ENCODE measurements at places on chromosomes 6 and 20.
A peak's percentile ranks its signal among the peaks of the same experiment; 100 is the strongest.

- no peak for DNase-seq
Measured at GRCh38 chr6:141963543-141964295, 169.0 kb upstream of the GJE1 start.

DNA sequence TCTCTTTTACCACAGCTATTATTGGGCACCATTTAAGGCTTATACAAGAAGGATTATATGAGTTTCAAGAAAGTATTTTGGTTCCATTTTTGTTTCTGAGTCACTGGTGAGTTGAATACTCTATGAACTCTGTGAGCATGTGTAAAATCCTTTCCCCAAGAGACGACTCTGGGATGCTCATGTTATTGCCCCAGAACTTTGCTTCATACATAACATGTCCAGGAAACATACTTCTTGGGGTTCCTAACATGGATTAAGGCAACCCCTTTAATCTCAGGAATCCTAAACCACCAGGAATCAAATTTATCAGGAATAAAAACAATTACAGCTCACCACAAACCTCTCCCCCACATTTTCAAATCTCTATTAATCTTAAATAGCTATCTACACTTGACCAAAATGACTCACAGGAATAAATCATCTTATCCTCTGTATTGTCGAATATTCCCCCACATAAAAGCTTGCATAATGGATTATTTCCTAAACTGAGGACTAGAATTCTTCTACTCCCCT, 117.5 kb upstream of the COL21A1 start:
- DNase-seq: no peak

GRCh38 chr20:9490161-9490560, 24.2 kb upstream of the LAMP5 start:
- no peak for DNase-seq

DNA sequence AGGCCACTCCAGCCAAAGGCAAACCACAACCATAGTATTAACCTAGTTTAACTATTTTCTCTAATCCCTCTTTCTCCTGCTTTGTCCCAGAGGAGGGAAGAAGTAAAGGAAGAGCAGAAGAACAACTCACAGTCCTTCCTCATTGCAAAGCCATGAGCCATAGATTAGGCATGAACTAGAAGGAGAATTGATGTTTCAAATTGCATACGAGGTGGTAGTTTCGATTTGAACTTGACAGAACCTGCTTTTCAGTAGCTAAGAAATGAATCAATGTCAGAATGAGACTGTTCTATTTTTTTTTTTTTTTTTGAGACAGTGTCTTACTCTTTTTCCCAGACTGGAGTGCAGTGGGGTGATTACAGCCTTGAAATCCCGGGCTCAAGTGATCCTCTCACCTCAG, 48.3 kb downstream of the PROKR2 start:
- DNase-seq: no peak

- DNase-seq: no peak
Measured at GRCh38 chr6:35596448-35597442, 84.0 kb upstream of the TULP1 start.

- no peak for DNase-seq
Measured at GRCh38 chr20:63230800-63231268, 4.9 kb upstream of the BIRC7 start.

DNA sequence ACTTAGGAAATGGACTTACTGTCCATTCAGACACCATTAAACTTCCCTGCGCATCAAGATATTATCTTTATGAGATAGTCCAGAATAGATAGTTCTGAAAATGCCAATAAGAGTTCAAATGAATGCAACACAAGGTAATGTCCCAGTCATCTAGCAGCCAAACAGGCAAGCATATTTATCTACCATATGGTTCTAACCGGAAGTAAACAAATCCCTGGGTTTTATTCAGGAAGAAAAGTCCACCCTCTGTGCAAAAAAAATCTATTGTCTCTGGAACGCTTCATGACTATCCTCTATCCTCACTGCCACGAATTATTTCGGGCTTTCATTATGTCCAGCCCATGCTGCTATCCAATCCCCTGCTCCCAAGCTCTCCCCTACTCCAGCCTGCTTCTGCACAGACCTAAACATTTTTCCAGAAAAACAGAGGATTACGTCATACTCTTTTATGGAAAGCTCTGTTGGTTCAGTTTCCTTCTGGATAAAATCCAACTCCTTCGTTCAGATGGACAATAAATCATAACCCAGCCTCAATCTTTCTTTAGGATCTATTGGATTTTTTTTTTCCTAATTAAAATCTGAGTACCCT, 11.4 kb downstream of the PPIL6 start:
- DNase-seq: no peak

- DNase-seq: no peak
Measured at GRCh38 chr20:36485286-36485685, 56.0 kb upstream of the MYL9 start.

DNA sequence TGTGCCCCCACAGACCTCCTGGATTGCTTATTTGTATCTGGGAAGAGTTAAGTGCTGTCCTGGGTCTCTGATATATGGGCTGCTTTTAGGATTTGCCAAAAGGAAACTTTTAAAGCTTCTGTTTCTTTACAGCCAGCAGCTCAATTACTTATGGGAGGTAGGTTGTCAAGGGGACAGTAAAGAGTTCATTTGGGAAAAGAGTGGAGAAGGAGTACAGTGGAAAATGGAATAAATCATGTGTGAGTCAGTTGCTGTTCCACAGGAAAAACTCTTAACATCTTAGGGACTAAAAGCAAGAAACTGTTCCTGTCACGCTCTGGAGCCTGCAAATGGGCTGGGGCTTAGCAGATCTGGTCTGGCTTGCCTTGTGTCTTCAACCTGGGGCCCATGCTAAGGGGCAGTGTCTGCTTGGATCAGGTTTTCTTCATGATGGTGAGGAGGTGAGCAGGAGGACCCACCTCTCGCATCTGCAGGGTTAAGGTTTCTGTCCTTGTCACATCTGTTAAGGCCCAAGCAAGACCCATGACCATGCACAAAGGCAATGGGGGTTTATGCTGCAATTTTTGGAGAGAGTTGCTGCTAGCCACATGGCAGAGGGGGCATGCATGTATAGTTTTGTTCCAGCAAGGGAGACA, 8.7 kb upstream of the CST1 start:
- no peak for DNase-seq

DNA sequence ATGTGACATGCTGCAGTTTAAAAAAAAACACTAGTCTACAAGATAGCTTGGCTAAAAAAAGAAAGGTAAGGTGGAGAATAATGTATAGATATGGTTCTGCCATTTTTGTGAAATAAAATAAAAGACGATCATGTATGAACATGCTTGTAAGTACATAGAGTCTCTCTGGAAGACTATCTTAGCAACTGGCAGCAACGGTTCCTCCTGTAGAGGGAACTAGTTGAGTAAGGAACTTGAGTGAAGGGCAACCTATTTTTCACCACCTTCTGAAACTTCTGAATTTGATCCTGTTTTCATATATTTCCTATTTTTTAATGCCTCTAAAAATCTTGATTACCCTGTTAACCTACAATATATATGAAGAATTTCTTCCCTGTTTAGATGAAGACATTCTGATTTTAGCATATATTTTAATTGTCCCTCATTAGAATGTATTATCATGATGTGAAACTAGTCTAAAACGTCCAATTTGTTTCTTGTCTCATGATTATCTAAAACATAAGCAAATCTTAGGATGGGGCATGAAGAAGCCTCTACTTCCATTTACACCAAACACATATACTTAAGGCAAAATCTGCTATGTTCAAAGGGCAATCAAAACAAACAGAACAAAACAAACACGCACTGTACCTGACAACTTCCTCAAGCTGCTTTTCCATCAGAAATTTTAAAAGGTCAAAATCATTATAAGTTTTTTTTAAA, 202.5 kb downstream of the ISM1 start:
- DNase-seq: no peak

- no peak for DNase-seq
Measured at GRCh38 chr6:167920165-167920564, 77.3 kb upstream of the KIF25 start.

- DNase-seq: no peak
Measured at GRCh38 chr6:150332939-150333584, 35.8 kb upstream of the IYD start.

- no peak for DNase-seq
Measured at GRCh38 chr6:166720856-166721255, 93.8 kb upstream of the RPS6KA2 start.

DNA sequence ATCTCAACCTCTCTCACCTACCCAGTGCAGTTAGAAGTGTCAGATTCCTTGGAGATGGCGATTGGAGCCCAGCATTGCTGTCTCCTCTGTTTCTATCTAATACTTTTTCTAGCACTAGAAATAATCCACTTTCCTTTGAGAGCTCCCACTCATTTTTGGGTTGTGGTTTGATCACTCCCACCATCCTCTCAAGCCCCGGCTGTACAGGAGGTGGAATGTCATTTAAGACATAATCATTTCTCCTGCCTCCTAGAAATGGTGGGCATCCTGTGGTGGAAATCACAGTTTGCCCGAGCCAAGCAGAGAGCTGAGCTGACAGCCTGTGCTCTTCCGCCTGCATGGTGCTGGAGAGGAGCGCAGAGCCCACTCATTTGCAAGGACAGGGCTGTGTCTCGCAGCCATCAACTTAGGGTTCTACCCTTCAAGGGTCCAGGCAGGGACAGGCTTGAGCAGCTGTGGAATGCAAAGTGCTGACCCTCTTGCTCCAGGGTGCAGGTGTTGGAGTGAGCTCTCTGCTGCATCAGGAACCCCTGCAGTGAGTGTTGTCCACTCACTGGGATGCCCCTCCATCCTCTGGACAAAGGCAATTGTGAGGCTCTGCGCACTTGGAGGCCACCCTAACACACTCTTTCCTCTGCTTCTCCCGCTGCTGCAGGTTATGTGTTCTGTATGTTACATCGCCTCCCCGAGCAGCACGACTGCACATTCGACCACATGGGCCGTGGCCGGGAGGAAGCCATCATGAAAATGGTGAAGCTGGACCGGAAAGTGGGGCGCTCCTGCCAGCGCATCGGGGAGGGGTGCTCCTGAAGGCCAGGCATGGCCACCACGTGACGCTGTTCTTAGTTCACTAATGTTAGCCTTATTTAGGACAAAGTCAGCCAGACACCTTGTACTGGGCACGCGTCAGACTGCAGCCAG, 332.3 kb downstream of the ZFAND3 start:
- no peak for DNase-seq

DNA sequence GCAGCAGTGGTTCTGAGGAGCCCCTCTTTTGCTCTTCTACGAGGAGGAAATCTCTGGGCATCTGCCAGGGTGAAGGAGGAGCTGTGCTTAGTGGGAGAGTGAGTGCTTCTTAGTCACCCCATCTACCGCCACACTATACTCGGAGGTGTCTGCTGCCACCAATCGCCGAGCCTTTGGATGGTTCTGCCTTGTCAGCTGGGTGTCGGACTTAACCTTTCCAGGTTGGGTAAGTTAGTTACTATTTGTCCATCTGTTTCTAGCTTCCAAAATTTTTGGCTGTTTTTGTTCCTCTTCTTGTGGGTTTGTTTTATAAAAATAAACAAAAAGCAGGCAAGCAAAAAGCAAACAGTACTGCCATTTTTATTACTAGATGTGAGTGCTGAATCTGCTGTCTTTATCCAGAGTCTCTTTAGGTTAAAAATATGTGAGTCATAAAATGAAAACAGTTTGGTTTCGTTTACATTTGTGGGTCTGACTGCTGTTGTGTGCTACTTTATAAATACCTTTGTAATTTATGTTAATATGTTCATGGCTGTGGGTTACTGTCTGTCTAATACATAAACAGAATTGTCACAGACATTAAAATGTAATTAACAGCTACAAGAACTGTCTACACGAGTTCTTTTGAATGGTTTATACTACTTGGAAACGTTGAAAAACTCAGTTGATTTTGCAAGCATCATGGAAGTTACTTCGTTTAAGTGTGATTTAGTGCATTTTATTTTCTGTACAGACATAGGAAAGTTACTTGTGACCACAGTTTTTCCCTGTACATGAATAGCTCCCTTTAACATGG, 89.2 kb downstream of the ARID1B start:
- peak; percentile 14 for DNase-seq

DNA sequence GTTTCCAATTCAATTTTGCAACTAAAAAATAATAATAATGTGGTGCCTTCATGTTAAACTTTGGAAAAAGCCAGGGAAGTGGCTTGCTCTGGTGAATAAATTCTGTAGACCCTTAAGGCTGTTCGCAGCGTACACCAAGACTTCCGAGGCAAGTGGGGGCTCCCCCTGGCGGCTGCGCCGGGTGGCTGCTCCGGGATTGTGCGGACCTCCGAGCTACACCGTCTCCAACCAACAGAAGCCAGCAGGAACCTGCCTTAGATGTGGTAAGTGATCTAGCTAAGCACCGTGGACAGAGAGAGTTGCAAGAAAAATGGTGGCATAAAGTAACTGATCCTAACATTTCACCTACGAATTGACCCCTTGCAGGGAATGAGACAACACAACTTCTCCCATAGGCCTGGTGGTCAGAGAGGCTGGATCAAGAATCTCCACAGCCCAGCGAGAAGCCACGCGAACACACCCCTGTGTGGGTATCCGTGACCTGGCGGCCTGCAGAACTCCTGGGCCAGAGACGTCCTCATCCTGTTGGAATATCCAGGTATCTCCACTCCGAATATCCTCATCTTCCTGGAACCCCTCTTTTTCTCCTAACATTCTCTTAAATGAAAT, 69.6 kb downstream of the TBXT start:
- no peak for DNase-seq

- DNase-seq: no peak
Measured at GRCh38 chr6:90790058-90790457, 203.2 kb upstream of the MAP3K7 start.

DNA sequence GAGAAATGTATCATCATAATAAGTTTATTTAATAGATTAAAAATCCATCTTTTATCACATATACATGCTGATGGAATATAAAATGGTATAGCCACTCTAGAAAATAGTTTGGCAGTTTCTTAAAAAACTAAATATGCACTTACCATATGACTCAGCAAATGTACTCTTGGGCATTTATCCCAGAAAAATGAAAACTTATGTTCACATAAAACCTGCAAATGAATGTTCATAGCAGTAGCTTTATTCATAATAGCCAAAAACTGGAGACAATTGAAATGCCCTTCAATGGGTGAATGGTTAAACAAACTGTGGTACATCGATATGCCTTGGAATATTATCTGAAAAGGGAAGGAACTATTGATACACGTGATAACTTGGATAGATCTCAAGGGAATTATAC, 6.4 kb upstream of the NCOA7 start:
- DNase-seq: no peak

DNA sequence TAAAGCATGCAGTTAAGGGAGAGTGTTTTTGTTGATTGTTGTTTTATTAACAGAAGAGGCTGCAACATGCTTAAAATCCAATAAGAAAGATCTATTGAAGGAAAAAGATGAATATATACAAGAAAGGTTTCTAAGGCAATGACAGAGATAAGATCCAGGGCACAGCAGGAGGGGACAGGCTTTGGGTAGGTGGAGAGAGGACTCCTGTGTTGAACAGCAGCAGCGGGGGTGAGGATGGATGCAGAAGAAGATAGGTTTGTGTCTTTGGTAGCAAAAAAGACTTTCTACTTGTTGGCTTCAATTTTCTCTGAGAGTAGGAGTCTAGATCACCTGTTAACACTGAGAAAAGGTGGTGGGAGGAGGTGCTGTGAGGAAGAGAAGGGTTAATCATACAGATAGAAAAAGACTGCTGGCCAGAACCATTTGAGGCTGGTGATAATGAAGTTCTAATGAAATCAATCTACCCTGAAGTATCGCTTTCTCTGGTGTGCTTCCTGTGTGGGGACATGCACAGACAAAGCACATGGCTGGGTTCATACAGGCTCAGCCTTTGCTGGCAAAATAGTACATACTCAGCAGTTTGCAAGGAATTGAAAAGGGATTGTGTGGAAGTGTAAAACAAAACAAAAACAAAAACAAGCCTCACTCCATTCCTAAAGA, 17.2 kb upstream of the DST start:
- DNase-seq: no peak

- no peak for DNase-seq
Measured at GRCh38 chr20:50627747-50628146, 63.6 kb downstream of the RIPOR3 start.

All from activated T-helper 9 cell treated with anti-CD3 and anti-CD28 coated beads, Interleukin-2, amount 50 U/mL, for 16 hours (primary cell).